ENCODE measurements at places on chromosomes 12 and 14.

DNA sequence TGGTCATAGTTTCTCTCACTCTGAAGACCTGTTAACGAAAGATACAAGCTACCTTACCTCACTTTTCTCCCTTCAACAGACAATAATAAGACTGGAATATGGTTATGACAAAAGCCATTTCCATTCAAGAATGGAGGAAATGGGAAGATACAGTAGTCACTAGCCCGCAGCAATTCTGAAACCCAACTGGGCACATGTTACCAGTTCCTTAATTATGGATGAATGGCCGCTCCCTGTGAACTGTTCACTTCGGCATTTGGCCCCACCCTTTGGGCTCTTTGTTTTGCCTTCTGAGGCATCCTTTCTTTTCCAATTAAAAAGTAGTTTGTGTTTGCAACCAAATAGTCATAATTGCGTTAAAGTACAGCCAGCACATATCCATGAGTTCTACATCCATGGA lies 19.0 kb downstream of the TRHDE start:
- DNase-seq = no peak

GRCh38 chr14:89351221-89351515 lies 65.9 kb downstream of the FOXN3 start:
- no peak for DNase-seq

- DNase-seq = no peak
Measured at GRCh38 chr12:41992022-41992421, 152.7 kb downstream of the GXYLT1 start.

GRCh38 chr12:15423629-15424028 lies 101.3 kb downstream of the PTPRO start:
- peak; percentile 3 for DNase-seq

- DNase-seq = no peak
Measured at GRCh38 chr14:32694795-32695449, 243.8 kb upstream of the NPAS3 start.

DNA sequence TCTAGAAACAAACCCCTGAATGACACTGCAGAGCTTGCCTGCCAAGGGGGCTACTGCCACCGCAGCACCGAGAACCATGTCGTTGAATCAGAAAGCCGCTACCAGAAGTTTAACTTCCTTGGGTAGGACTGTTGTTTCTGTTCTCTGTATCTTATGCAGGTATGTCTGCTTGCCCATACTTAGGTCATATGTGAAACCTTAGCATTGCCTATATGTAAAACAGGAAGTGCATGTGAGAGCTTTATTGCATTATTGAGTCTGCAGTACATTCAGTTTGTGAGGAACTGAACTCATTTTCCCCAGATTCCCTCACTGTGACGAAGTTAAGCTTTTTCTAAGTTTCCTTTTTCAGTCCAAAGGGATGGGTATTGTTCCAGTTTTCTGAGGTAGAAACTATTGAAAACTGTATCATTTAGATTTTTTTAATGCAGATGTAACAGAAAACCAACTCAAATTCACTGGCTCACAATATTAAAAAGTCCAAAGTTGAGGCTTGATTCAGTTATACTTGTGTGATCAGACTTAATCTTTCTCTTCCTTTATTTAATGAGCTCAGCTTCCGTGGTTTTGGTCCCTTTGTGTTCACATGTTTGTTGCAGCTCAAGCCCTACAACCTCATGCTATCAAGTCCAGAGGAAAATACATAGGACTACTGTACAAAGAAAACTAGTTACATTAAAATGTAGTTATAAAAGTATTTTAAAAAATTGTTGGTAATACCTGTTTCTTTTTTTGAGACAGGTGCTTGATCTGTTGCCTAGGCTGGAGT lies 6.9 kb downstream of the FBXO34 start:
- peak; percentile 78 for DNase-seq

DNA sequence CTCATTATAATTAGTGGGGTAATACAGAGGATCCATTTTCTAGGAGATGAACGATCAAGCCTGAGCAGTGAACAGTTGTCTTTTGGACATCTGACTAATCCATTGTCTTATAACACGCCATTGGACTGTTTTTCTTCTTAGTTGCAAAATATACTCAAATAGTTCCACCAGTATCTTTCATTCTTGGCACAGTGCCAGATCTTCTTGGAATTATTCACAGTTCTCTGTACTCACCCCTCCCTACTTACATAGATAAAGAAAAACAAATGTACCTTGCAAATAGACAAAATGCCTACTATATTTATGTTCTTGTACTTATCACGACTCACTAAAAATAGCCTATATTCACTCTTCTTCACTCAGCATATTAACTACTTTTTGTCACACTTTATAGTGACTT lies 3.8 kb downstream of the CBLN3 start:
- DNase-seq = no peak

DNA sequence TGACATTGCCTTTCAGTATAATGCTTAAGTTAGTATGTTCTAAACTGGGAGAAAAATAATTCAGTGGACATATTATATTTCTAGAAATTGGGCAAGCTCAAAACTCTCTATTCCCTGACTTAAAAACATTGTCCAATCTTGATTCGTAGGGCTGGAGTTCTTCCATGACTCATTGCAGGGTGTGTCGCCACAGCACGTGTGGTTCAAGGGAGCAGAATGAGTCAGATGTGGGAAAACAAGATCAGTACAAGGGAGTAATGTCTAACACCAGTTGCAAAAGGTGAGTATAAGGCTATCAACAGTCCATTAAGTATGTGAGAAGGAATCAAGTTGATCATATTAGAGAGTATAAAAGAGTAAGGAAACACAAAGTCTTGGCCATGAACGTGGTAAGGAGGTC lies 887.0 kb downstream of the TMTC2 start:
- DNase-seq = no peak

DNA sequence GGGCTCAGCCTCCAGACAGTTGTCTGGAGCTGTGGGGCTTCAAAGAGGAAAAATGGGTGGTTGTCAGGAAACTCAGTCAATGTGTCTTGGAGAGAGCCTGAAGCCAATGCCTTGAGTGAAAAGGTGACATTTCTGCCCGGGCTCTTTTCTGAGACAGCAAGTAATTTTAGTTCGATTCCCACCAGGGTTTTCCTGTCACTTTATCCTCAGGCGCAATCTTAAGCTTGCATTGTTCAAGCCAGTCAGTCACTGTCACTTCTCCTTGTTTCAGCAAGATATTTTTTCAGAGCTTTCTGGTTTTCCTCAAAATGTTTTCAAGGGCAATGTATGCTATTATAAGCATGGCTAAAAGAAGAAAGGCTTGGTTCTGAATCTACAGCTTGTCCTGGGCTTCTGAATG lies 404.7 kb upstream of the SEL1L start:
- no peak for DNase-seq

- no peak for DNase-seq
Measured at GRCh38 chr14:92461891-92462290, 51.7 kb upstream of the RIN3 start.

DNA sequence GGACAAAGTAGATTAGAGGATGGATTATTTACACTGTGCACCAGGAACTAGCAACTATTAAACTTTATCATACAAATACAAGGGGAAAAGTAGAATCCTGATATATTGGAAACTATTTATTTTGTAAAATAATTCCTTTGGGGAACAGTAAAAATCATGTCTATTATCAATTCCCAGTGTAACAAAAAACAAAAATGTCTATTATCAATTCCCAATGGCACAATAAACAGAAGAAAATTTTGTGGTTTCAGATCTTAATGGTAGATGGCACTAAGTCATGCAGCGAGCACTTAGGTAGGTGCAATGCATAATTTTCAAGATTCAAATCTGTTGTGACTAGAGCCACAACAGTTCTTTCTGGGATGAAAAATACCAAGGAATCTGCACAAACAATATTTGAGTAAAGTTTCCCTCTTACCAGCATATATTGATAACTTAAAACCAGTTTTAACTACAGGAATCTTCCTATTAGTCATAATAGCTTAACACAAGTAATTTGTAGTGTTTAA lies 13.7 kb downstream of the CFL2 start:
- DNase-seq = no peak

- DNase-seq = no peak
Measured at GRCh38 chr12:32149489-32149888, 42.8 kb downstream of the BICD1 start.

GRCh38 chr12:1456885-1457284 lies 137.5 kb downstream of the FBXL14 start:
- no peak for DNase-seq

DNA sequence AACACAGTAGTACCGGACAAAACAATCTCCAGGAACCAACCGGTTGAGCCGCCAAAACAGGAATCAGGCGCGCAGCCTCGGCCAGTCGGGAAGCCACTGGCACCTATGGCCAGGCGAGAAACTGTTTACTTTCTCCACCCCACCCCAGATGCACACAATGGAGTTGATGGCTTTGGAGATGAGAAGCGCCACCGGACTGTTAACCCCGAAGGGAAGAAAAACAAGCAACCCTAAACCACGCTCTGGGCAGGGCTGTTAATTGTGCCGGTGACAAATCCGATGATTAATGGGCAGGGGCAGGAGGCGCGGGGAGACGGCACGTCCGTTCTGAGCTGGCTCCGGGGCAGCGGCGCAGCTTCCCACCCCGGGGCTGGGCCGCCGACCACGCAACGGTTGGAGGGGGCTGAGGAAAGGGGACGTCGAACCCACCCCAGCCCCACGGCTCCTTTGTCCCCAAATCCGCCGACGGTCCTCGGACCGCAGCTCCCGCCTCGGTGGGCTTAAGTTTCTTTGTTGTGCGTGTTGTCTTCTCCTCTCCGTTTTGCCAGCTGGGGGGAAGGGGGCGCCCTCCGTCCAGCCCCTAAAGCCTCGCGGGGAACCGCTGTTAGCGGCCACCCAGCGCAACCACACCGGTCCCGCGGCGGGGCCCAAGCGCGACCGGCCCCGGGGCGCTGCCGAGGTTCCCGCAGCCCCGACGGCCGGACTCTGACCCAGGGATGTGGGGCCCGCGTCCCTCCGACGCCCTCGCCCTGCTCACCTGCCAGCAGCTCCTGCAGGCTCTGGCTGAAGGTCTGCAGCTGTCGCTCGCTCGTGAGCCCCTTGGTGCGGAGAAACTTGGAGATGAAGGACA lies 790 bp downstream of the BTG1 start:
- DNase-seq = peak; percentile 50

- DNase-seq = no peak
Measured at GRCh38 chr14:63432228-63432627, 110.9 kb downstream of the PPP2R5E start.

GRCh38 chr12:58557171-58557570 lies 363.1 kb downstream of the LRIG3 start:
- DNase-seq = no peak

GRCh38 chr12:76206677-76207072 lies 122.2 kb upstream of the NAP1L1 start:
- no peak for DNase-seq

DNA sequence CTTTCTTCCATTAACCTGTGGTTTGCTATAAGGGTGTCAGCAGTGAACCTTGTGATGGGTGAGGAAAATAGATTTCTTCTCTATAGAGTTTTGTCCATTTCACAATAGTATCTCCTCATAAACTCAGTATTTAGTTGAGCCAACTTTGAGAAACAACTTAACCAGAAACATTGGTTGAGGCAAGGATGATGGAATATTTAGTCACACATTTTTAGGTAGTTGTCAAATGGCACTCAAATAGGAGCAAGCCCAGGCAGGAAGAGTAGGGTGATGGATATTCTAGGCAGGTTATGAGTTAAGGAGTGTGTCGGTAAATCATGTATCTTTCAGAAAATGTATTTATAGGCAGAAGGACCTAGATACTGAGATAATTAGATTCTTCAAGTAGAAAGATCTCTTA lies 1267.6 kb downstream of the SLC16A7 start:
- no peak for DNase-seq

GRCh38 chr12:57816001-57816854 lies 2.3 kb downstream of the AVIL start:
- DNase-seq = no peak

GRCh38 chr12:3592856-3593625 lies 102.0 kb downstream of the PRMT8 start:
- DNase-seq = no peak

DNA sequence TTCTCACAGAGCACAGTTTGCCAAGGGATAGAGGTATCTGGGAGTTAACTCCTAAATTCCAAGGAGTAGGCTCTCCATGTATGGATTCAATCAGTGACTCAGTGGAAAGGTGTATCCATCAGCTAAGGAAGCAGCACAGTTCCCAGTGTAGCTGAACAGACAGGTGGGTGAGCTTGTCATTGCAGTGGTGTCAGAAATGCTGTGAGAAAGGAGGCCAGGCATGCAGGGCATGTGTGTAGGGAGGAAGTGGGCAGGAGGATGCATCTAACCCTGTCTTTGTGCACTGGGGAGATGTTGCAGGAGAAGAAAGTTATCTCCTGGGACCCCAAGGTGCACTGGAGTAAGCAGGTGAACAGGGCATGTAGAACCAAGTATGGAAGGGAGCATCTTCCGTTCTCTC lies 539.0 kb downstream of the VRK1 start:
- DNase-seq = no peak

GRCh38 chr14:64645220-64645892 lies 58.9 kb upstream of the PLEKHG3 start:
- peak; percentile 38 for DNase-seq

DNA sequence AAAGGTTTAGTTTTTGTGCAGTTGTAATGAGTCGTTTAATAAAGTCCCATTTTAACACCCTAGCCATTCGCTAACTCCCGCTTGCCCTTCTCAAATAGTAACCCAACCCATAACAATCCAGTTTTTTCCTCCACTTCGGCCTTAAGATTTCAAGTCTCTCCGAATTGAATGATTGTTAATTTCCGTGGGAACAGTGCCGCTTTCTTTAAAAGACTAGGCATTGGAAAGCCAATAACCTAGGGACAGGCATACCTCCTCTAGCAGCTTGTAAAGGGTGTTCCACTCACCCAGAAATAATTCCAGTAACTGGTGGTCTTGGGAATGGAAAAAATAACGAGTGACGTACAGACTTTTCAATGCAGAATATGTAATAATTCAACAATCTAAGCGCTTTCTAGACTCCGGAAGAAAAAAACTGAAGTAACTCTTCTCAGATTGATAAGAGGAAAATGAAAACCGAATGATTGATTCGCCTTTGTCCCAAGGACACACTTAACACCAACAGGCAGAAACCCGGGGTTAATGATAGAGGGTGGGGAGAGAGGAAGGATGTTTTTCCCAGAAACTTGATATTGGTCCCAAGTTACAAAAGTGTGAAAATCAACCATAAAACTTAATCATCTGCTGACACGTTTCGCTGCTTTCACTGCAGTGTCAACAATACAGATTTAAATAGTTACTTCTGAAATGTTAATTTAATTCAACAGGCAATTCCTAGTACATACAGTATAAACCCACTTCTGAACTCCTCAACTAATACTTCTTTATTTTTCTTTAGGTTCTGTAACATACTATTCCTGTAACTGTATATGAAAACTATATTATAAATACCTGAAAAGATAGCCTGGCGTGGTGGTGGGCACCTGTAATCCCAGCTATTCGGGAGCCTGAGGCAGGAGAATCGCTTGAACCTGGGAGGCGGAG lies 1.0 kb upstream of the SINHCAF start:
- DNase-seq = no peak

DNA sequence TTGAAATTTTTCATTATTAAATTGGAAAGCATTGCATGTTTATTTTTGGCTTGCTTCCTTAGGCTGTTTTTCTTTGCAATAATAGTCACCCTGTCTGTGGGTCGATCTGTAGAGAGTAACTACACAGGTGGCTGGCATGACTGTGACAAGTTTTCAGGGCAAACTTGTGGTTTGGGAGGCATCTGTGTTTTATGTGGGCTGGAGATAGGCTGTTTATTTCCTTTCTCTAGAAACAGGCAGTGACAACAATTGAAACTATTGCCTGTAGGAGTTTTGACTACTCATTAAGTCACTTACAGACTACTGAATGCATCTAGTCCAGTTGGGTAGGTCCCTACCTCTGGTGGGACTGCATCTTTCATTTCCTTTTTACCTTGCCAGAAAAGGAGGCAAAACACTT lies 155.6 kb downstream of the DYRK2 start:
- DNase-seq = peak; percentile 62

- DNase-seq = no peak
Measured at GRCh38 chr14:103684471-103684870, 30.8 kb downstream of the XRCC3 start.
